ENCODE measurements at places on chromosomes 12 and 14.

DNA sequence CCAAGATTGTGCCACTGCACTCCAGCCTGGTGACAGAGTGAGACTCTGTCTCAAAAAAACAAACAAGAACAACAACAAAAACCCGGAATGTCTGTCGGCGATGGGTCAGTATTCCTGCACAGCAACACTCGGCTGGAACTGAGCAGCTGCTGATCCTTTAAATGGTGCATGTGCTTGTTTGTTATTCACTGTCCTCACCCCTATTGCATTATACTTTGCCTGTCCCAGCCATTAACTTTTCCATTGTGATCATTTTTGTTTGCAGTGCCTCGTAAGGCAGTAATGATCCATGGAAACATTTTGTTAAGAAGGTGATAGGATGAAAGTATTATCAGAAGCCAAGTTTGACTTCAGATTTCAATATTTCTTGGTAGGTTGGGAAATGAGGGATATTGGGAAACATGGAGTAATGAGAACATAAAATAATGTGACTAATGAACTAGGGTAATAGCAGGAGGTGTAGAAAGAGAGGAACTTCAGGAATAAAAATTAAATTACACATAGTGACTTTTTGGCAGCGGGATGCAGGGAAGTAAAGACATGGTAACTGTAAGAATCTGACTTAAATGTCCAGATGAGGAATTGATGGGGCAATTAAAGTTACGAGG lies 6.1 kb downstream of the ACSS3 start:
- no peak for DNase-seq

DNA sequence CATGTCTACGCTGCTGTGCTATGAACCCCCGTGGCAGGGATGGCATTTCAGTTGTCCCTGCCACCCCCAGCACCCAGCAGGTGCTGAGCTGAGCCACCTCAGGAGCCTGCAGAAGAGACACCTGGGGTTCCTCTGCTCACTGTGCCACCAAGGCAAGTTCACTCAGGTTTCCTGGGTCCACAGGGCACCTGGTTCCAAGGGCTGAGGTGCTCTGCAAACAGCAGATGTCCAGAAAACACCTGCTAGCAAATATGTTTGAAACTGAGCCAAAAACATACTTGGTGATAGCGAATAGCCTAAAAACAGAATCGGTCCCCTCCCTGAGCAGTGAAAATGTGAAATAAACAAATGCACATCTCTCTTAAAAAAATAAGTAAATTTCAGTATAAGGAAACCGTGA lies 35.6 kb upstream of the GPR68 start:
- DNase-seq = no peak

DNA sequence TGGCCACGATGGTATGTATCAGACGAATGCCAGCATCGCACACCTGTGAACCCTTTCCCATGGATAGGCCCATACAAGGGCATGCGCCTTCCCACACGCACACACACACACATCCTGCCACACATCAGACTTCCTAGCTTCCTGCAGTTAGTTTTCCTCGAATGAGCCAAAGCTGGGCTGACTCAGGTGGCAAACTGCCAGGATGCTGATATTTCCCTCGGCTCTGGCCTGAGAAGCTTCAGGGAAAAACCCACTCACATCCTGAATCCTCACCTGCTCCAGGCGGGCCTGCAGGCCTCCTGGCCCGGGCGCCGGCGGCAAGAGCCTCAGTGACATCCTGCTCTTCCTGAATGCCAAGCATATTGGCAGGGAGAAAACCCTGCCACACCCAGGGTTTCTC lies 22.4 kb downstream of the CALM1 start:
- DNase-seq = no peak

- no peak for DNase-seq
These were observed 236.2 kb upstream of the FLRT2 start for GRCh38 chr14:85293612-85294234.

- DNase-seq = no peak
These were observed 138.5 kb downstream of the ANO2 start for GRCh38 chr12:5806371-5807089.

DNA sequence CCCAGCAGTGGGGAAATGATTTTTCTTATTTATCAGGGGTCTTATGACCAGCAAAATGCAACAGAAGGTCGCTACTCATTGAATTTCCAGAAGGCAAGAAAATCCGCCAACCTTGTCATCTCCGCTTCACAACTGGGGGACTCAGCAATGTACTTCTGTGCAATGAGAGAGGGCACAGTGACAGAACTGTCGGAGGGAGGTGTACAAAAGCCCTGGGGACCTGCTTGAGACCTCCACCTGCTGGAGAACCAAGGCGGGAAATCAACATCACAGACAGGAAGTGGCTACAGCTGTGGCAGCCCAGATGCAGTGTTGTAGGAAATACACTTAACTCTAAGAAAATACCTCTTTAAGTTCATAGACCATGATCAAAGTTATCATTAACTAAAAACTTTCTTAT lies 250.9 kb upstream of the OR4E1 start:
- no peak for DNase-seq

DNA sequence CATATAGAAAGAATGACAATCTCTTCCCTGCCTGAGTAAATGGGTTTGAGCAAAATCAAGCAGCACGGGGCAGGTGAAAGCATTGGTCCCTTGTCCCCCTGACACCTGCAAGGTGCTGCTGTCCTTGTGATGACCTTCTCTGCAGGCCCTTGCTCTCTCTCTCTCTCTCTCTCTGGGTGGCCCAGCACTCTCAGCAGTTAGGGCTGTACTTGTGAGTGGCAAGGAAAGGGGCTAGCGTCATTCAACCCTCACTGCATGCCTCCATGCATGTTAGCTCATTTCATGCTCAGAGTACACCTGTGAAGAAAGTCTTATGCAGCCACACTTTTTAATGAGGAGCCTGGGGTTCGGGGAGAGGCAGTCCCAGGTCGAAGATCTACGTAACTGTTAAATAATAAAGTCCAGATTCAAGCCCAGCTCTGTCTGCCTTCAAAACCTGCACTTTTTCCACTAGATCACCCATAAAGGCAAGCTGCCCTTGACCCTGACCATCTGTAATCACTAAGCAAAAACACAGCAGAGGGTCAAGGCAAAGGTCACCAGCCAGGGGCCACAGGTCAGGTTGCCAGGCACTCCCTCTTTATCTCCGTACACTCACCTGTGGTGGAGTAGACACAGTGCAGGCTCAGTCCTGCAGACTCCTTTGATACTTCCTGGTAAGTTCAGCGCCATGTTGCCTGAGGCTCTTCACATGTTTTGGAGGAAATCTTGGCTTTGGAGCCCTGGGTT lies 44.9 kb upstream of the CLMN start:
- DNase-seq = no peak

GRCh38 chr12:93127582-93128331 lies 198.7 kb upstream of the EEA1 start:
- no peak for DNase-seq

DNA sequence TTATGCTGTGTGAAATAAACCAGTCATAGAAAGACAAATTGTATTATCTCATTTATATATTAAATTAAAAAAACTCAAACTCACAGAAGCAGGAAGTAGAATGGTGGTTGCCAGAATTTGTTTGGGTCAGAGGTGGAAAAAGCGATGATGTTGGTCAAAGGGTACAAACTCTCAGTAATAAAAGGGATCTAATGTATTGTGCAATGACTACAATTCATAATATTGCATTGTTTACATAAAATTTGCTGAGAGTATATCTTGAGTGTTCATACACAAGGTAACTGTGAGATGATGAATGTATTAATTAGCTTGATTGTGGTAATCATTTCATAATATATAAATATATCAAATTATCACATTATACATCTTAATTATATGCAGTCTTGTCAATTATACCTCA lies 56.7 kb downstream of the FOXG1 start:
- no peak for DNase-seq

DNA sequence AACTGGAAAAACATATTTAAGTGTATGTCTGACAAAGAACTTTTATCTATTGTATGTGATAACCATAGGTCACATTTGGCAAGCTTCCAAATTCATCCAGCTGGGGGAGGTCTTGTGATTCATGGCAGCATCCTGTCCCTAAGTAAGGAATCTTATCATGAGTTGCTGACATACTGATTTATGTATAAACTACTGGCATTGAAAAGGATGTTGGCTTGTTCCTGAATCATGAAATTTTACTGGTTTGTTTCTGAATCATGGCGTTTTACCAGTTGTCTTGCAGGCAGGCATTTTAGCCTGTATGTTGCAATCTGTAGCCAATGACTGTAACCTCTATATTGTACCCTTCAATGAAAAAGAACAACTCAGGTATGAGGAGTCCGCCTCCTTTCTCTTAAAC lies 244.8 kb downstream of the IPO8 start:
- DNase-seq = no peak

DNA sequence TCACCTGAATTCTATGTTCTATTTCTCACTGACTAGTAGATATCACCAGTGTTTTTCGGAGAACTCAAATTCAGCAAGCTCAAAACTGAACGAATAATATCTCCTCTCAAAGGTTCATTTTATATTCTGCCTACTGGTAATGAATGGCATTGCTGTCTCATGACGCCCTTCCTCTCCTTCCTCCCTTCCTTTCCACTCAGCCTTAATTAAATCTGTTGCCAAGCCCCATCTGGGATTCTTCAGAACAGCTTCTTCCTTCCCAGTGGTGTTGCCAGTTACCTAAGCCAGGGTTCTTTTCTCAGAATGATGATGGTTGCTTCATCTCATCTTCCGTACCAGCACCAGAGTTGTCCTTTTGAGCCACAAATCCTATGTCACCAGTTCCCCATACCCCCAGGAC lies 143.2 kb downstream of the SYNE2 start:
- DNase-seq = no peak

- DNase-seq = no peak
These were observed 96.7 kb upstream of the PPP4R3A start for GRCh38 chr14:91606851-91607250.

DNA sequence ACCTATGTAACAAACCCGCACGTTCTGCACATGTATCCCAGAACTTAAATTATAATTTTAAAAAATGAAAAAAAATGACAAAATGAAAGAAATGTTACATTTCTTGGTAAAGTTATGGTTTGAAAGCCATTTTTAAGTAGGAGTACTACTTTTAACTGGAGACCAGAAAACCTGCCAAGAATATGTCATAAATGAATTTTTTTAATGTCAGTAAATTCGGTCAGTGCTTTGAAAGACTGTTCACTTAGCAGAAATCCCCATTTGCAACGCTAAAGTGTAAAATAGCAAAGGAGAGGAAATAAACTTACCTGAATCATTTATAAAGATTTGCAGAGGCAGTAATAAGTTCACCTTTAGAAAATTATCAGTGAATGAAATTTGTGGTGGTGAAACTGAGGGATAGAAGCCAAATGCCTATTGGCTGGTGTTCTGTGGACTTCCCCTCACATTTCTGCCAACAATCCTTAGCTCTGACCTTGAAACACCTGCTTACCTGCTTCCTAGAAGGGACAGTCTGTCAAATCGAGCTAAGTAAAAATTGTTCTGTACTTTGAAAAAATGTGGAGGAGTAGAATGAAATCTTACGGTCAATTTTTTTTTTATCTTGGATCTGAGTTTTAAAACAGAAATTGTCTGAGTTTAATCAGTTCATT lies 714.2 kb downstream of the SLC6A15 start:
- no peak for DNase-seq

- DNase-seq = no peak
These were observed 44.8 kb downstream of the SSPN start for GRCh38 chr12:26239852-26240815.

DNA sequence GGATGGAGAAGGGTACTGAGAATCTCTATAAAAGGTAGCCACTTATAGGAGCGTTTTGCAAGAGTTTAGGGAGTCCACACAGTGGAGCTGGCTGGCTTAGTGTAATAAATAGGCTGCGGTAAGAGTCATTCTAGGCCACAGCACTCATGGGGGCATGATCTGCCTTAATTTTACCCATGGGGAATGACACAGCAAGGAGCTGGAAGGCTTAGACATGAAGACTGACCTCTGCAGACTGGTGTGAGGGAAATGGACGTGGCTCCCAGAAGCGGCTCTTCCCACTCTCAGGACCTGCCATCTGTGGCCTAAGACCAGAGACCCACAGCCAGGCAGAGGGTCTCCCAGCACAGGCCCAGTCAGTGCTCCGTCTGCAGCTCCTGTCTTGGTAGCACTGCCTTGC lies 173.3 kb downstream of the PPM1H start:
- no peak for DNase-seq

GRCh38 chr14:55739967-55740648 lies 160.1 kb downstream of the KTN1 start:
- no peak for DNase-seq

DNA sequence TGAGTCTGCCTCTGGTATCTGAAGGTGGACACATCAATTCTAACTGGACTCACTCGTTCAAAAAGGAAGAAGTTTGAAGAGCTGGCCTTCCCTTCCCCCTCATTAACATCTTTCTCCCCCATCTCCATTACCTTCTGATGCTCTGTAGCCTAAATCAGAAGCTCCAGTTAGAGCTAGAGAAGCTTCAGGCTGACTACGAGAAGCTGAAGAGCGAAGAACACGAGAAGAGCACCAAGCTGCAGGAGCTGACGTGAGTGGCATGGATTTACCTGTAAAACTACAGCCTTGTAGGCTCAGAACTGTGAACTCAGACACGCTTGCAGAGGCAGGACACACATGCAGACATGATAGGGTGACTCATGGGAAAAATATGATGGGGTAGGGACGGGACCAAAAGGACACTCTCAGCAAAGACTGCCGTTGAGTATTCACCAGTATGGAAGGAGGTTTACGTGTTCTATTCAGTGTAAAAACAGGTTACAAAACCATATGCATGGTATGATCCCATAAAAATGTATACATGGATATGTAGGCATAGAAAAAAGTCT lies 14.3 kb upstream of the PIP4K2C start:
- DNase-seq = no peak

DNA sequence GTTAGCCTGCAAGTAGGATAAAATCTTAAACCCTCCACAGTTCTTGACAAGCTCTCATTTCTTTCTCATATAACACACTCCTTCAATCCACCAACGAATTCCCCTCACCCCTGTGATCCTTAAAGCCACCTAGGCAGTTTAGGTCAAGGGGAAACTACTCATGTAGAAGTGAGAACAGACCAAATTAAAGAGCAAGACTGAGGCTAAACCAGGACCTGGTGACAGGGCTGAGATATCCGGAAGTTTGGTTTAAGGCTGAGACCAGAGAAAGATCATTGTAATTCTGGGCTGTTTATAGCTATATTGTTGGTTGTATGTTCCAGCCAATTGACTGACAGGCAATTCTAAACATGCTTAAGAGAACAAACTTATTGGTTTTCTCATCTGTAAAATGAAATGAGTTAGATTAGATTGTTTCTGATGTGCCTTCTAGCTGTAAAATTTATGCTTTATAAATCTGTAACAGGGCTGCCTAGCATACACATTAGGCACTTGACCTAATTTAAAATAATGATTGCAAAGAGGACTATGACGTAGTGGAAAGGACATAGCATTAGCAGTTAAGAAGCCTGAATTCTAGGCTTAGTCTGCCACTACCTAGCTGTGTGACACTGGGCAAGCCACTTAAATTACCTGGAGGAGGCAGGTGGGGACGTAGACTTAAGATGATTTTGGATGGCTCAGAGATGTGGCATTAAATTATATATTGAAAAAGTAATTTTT lies 53.9 kb upstream of the PTGR2 start:
- DNase-seq = no peak

DNA sequence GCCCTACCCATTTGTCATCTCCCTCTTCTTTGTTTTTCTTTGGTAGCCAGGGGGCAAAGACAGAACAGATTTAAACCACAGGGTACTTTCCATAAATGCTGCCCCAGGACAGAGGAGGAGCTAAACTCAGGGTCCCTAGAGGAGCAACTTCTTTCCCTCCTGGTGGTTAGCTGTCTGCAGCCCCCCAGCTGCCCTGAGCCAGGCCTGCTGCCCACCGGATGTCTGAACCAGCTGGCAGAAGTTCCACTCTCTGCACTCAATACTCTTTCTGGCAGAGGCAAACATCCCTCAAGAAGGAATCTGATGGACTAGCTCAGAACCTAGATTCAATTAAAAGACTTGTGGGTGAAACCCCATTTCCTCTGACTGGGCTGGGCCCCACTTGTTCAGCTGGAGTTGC lies 10.7 kb downstream of the VDR start:
- DNase-seq = no peak

All from stimulated activated CD4-positive, alpha-beta T cell treated with anti-CD3 and anti-CD28 coated beads, Interleukin-1b, Interleukin-23, amount 100 ng/mL, for 1 hour (primary cell).